ENCODE measurements at places on chromosomes 4 and X.
A peak's percentile ranks its signal among the peaks of the same experiment; 100 is the strongest.

GRCh38 chrX:118718737-118719136, 8.7 kb upstream of the IL13RA1 start:
- no peak for DNase-seq

- no peak for DNase-seq
Measured at GRCh38 chr4:30670206-30670605, 50.0 kb upstream of the PCDH7 start.

GRCh38 chr4:25609976-25610375, 45.7 kb upstream of the SLC34A2 start:
- no peak for DNase-seq

DNA sequence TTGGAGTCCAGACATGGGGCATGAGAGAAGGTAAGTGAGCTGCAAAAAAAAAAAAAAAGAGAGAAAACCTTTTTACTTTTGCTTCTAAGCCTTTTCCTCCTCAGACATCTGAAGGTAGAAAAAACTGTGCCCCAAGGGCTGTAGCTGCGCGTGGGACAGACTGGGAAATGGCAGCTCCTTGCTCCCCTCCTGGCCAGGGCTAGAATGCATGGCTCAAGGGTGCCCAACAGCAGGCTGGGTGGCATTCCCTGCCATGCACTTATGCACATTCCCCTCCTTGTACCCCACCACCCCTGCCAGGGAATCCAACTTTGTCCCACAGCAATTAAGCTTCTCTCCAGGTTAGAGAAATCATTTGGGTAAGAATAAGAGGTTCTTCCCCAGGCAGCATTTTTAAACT, 421.2 kb downstream of the TRAM1L1 start:
- no peak for DNase-seq

- peak; percentile 49 for DNase-seq
Measured at GRCh38 chrX:49192722-49193328, 6.7 kb upstream of the PRICKLE3 start.

DNA sequence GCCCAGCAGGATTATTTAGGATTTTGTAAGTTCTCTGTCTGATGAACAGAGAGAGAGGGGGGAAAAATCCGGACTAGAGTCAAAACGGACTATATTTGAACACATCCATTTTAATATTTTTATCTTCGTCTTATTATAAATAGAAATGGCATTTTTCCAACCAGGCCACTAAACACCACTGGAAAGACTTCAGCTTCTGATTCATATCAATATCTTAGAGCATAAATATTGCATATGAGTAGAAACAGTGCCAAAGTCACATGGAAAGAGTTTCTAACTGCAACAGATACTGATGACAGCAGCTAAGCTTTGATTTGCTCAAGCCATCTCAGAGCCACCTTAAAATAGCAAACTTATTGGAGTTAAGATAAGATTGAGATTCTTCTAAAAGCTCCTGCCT, 456 bp downstream of the PPARGC1A start:
- no peak for DNase-seq

- no peak for DNase-seq
Measured at GRCh38 chrX:63434665-63435064, 83.5 kb upstream of the SPIN4 start.

DNA sequence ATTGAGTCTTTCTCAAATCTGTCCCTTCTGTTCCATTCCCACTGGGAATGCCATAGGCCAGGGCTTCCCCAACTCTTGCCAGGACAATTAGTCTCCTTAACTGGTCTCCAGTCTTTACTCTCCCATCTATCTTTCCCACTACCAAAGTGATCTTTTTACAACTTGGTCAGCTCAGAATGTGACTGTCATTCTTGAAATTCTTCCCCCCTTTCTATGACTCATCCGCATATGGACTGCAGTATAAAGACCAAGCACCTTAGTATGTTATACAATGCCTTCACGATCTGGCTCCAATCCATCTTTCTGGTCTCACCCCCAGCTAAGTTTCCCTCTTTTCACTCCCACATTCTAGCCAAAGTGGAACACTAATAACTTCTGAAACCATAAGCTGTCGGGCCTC, 383.8 kb downstream of the OPHN1 start:
- DNase-seq: no peak

DNA sequence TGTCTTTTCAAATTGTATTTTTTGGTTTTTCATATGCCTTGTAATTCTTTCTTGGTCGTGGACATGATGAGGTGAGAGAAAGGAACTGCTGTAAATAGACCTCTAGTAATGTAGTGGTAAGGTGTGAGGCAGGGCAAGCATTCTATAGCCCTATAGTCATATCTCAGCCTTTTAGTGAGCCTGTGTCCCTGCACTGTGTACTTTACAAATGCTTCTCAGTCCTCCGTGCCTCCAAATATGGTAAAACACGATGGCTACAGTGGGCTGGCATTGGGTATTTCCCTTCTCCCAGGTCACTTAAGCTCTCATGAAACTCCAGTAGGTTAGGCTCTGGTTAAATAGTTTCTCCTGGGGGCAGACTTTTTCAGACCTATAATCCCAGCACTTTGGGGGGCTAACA, 57.9 kb upstream of the PLS3 start:
- DNase-seq: no peak

DNA sequence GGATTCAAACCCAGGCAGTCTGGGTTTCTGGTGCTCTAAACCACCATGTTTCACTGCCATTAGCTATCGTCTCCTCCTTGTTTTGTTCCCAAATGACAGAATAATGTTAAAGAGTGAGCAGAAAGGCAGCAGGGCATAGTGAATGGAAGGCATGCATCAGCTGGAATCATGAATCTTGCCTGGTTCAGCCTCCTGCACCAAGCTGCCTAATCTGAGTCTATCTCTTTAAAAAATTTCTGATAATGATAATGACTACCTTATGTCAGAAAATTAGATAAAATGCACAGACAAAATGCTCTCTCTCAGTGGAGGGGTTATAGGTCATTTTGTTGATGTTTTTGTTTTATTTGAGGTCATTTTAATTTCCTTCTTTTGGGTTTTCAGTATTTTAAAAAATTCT, 187.4 kb downstream of the RASL11B start:
- DNase-seq: no peak

- peak; percentile 70 for DNase-seq
Measured at GRCh38 chrX:12901486-12901885, 4.9 kb upstream of the TLR8 start.

- DNase-seq: no peak
Measured at GRCh38 chr4:185246453-185246852, 37.1 kb downstream of the SNX25 start.

- DNase-seq: peak; percentile 59
Measured at GRCh38 chrX:58025979-58026378, 115.7 kb upstream of the ZXDA start.

GRCh38 chr4:137375111-137375850, 157.0 kb downstream of the PCDH18 start:
- no peak for DNase-seq

DNA sequence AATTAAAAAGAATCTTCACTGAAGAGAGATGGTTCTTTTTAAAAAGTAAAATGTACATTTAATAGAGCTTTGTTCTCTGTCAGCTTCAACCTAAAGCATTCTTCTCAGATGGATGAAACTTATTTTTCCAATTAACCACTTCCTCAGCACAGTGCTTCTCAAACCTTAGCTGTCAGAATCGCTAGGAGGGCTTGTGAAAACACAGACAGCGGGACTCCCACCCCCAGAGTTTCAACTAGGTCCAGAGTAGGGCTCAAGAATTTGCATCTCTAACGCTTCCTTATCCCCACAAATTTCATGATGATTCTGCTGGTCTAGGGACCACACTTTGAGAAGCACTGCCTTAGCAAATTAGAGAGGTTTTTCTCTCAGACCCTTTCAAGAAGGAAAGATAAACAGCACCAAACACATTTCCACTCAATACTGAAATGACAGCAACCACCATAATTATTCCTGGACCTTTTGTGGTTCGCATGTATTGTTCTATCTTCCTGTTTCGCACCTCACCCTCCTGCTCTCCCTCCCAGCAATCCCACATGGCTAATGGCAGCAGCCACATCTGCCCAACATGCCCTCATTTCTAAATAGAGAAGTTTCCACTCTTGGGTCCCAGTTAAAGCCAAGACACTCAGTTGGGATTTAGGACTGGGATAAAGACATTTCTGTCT, 73.2 kb downstream of the ZNF827 start:
- no peak for DNase-seq

GRCh38 chr4:106587558-106587957, 219.0 kb upstream of the GIMD1 start:
- no peak for DNase-seq

GRCh38 chr4:114263233-114263632, 283.8 kb upstream of the ARSJ start:
- DNase-seq: no peak

DNA sequence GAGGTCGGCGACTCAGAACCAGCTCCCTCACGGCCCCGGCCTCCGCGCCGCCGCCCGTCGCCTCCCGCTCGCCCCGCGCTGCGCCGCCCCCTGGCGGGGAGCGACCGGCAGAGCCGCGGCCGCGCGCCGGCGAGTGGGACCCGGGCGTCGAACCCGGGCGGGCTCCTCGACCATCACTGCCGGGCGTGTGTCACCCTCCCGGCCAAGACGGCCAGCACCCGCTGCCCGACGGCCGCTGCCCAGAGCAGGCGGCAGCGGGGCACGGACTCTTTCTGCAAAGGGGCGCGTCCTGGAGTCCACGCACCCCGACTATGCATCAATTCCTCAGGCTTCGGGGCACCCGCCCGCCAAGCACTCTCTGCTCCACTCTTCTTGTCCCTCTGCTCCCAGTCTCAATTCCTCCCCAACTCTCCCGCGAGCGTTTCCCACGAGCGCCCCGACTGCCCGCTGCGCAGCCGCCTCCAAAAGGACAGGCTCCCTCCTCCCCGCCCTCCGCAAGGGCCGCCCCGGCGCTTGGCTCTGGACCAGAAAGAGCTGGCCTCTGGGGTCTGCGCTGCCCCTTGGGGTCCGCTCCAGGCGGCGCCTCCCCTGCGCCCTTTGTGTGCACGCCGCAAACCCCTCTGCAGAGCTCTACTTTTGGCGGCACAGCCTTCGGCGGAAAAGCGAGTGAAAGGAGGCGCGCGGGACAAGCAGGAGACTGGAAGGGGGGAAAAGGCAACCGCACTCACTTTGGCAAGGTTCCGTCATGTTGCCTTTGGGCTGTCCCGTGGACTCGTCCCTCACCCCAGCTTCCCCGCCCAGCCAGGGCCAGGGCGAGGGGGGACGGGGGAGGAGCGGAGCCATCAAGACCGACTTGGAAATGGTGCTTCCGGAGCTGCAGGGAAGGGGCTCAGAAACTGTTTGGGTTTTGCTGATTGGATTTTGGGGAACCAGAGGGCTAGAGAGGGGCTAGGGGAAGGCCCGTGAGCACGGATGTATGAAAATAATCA, 1.0 kb downstream of the PDE5A start:
- DNase-seq: peak; percentile 67

DNA sequence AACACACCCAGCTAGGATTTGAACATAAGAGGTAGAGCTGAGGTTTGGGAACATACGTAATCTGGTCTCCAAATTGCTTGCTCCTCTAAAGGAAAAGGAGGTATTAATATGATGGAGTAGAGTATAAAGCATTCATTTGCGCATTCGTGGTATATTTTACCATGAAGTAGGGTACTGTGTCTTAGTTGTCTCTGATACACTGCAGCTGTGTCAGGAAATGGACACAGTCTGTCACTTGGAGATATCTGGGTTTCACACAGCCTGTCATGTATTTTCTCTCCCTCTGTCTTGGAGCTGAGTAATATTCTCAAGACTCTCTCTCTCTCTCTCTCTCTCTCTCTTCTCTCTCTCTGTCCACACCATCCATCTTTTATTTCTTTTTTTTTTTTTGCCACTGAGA, 274.8 kb upstream of the UGT8 start:
- no peak for DNase-seq

DNA sequence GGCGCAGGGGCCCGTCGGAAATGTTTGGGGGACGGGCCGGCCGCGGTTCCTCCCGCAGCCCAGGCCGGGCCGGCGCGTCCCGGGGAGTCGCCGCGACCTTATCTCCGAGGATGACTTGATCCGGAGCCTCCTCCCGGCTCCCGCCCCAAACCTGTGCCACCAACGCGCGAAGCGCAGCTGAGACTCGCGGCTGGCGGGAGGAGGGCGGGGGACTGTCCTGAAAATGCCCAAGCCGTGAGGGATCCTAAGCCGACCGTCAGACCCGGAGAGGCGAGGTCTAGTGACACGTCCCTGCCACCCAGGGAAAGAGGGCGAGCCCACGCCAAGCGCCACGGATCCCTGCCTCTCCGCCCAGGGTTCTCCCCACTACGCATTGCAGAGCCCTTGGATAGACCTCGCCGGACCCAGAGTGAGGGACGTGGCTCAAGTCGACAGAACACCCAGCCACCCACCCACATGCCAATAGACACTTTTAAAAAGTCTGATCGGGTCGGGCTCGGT, 26.9 kb downstream of the UTP14A start:
- no peak for DNase-seq

- DNase-seq: no peak
Measured at GRCh38 chr4:89492581-89493071, 185.0 kb upstream of the GPRIN3 start.

DNA sequence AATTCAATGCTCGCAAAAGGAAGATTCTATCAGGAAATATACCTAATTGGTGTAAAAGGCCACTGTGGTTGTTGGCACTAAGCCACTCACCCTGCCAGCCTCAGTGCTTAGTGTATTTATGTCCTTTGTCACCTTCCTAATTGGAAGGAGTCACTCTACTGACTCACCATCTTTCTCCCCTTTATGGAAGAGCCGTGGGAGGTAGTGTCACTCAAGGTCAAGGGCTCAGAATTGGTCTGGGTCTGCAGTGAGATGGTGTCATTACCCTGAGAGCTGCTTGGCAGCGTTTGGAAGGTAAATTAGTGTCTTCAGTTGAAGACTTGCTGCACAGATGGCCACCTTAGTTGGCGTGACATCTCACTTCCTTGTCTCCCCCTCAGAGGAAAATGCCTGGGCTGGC, 41.7 kb upstream of the CDKN2AIP start:
- no peak for DNase-seq

GRCh38 chr4:147286846-147287587, 193.9 kb upstream of the EDNRA start:
- DNase-seq: no peak

DNA sequence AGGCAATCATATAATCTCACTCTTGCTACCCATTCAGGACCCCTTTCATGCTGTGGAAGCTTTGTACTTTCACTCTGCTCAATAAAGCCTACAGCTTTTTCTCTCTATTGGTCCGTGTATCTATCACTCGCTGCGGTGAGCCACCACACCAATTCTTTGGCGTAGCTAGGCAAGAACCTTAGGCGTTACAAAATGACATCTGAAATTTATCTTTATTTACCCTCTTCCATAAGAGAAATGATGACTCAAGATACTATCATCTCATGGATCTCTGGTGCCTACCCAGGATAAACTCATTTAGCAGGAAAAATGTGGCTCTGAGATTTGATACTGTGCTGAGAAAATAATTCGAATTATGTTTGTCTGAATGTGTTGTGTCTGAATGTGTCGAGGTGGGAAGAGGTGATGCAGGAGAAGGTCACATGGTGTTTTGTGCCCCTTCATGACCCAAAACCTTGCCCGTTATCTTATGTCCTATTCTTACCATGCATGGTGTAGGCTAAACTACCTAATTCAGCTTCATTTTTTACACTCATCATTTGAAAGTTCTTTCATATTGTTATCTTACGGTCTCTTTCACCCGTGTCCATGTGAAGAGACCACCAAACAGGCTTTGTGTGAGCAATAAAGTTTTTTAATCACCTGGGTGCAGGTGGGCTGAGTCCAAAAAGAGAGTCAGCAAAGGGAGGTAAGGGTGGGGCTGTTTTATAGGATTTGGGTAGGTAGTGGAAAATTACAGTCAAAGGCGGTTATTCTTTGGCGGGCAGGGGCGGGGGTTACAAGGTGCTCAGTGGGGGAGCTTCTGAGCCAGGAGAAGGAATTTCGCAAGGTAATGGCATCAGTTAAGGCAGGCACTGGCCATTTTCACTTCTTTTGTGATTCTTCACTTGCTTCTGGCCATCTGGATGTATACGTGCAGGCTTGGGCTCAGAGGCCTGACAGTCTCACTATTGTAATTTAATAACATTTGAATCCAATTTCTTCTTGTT, 41.6 kb upstream of the GIMD1 start:
- no peak for DNase-seq

Measured in OCI-LY7 (cell line).